ENCODE measurements at places on chromosomes 7 and 10.

DNA sequence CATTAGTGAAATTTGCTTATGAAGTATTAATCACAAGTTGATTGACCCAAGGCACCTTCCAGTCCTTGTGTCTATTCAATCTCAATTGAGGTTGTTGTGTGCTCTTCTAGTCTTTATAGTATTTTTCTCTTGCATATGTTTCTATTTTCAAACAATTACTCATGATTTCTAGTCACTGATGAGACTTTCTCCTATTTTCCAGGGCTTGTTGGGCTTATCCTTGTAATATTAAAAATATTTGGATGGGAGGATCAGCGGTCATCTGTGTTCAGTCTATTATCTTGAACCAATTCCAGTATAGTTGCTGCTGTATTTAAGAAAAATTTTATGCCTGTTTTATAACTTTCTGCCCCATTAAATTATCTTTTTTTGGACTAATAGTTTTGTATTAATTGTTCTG, 154.4 kb downstream of the PTEN start:
- no peak for DNase-seq

DNA sequence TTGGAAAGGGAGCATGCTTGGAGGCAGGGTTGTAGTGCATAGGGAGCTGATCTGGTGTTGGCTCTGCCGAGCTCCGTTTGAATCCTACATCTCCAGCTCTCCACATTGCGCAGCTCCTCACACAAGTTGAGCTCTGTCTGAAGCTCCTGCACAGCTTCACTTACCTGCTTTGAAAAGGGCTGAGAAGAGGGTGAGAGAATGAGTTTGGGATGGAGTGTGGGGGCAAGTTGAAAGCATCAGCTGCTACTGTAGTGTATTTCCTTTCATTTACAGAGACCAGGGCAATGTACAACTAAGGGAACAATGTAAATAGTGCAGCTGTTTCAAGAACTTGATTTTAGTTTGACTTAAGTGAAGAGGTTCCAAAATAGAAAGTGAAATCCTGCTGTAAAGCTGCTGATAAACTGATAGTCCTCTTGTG, 88.5 kb downstream of the VTI1A start:
- DNase-seq, result no peak

DNA sequence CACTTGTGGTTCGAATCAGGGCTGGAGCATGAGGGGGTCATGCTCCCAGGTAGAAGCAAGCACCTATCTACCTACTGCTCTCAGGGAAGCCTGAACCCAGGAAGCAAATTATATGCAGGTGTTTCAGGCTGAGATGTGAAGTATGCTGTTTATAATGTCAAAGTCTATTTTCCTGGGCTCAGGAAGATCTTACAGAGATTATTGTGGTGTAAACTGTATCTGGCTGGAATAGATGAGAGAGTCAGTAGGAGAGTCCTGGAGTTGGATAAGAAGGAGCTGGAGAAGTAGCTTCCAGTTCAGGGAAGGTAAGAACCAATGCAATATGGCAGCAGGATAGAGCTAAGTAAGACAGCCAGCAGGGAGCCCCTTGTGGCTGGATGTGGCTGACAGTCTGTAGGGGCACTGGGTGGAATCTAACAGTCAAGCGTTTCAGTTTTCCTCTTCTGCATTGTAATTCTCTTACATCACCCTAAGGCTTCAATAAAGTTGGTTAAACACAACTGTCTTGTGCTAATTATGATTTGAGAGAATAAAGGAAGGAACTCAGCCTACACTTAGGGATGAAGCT, 105.9 kb upstream of the EEPD1 start:
- no peak for DNase-seq

DNA sequence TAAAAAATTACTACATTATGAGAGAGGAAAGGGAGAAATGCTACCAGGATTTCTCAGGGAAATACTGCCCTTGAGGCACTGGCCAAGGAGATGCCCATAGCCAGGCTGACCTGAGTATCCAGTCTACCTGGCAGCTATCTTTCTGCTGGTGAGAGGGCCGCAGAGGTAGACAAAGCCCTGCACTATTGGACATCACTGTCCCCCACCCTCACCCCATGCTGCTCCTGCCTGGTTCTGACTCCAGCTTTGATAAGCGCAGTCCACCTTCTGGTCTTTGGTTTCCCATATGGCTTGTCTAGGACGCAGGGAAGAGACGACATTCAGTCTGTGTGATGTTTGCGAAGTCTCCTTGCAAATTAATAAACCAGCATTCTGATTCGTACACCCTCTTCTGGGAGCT, 3.7 kb downstream of the ITPRIP start:
- no peak for DNase-seq

DNA sequence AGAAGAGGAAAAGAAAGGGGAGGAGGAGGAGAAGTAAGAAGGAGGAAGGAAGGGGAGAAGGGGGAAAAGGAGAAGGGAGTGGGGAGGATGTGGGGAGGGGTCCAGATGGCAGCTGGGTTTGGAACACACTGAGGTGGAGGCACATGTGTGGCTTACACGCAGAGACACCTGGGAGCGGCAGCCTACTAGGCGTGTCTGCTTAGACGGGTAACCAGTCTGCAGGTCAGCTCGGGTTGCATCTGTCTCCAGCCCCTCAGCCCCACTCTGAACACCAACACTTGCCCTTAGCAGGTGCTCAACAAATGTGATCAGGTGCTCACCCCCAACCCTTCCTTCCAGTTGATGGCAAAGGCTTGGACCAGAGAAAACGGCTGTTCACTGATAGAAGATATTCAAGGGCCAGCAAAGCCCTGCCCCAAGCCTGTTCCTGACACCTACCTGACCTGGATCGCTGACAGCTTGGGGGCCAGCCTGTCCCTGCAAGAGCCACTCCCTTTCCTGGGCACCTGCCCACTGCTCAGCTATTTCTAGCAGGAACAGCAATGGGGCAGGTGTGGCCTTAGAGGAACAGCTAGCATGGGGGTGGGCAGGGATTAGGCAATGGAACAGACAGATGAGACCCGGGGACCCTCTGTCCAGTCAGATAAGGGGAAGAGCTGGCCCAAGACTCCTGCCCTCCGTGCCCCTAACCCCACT, 70.5 kb downstream of the SH3PXD2A start:
- no peak for DNase-seq

GRCh38 chr10:72218325-72218724, 2.2 kb upstream of the ASCC1 start:
- DNase-seq, result peak; percentile 30

- DNase-seq, result no peak
Measured at GRCh38 chr7:21771906-21772610, 173.6 kb downstream of the CDCA7L start.

Measured in T-helper 2 cell treated with Interferon-gamma antibody and Interleukin-4, amounts not matched to agents 5 μg/mL and 100 μg/mL, for 36 hours (primary cell).